Omental fat pad (tissue), 4 donors: ENCODE measurements at places on chromosomes 5 and 9.

- DNase-seq = no peak
Observed at GRCh38 chr5:175831507-175831906, 39.9 kb upstream of the CPLX2 start.

DNA sequence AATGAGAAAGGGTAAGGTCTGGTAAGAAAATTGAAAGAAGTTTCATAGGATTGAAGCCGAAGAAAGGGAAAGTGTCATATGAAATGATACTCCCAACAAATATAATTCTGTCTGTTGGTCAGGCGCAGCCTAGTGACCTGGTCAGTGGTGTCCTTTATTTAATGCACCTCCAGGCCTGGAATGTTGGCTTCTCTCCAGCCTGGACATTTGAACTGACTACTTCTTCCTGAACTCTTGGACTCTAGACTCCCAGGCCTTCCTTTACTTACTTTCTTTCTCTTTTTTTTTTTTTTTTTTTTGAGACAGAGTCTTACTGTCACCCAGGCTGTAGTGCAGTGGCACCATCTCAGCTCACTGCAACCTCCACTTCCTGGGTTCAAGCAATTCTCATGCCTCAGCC, 1381.5 kb upstream of the WWC1 start:
- DNase-seq = no peak

DNA sequence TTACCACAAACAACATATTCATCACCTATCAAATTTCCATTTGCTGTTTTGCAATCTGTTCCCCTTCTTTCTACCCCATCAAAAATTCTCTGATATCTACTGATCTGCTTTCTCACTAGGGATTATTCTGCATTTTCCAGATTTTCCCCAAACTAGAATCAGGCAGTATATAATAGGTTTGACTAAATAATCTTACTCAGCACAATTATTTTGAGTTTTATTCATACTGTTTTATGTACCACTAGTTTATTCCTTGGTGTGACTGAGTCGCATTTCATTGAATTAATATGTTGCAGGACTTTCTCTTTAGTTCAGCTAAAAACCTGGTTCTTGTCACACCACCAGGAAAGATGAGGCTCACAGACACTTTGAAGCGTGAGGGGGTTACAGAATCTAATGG, 131.4 kb downstream of the CYLC2 start:
- no peak for DNase-seq

- DNase-seq = no peak
Observed at GRCh38 chr5:88954511-88954910, 71.5 kb upstream of the MEF2C start.

GRCh38 chr5:63230754-63231153, 652.1 kb downstream of the LRRC70 start:
- no peak for DNase-seq

GRCh38 chr9:118273048-118273447, 568.8 kb downstream of the TLR4 start:
- no peak for DNase-seq
